ENCODE measurements at places on chromosomes 4 and X. TPM values are rescaled to one million over a fixed set of nuclear protein-coding genes. Genes with fewer than 3 reads are reported as not detected.

DNA sequence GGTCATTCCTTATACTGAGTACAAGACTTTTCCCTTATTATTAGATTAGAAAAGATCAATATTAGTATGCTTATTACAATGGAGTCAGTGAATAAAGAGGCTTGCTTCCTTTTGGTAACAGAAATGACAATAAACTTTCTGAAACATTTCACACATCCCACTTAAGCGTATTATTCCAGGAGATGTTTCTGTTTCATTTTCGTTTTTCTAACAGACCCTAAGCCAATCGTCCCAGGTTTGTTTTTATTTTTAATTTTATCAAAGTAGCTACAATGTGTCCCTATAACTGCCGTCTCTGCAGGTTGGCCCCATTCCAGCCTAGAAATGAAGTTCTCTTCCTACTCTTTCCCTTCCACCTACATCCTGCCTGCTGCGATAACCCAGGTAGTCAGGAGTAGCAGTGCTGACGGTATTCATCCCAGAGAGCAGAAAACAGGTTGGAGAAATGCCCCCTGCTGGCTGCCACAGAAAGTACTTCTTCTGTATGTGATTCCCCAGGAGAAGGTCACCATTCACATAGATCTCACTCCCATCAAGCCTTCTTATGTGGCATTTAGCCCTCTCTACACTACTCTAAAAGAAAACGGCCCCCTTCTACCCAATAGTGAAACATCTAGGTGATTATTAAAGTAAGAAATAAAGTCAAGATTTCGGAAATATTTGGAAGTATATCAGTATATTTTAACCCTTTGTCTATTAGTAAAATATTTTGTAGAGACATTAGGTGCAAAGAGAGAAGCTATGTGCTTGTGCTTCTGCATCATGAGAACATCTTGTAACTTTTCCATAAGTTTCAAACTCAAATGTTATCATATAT lies 40.4 kb downstream of the ENPEP start:
- DNase-seq = no peak

The SYTL4 gene
- 12.3 TPM for total RNA-seq

DNA sequence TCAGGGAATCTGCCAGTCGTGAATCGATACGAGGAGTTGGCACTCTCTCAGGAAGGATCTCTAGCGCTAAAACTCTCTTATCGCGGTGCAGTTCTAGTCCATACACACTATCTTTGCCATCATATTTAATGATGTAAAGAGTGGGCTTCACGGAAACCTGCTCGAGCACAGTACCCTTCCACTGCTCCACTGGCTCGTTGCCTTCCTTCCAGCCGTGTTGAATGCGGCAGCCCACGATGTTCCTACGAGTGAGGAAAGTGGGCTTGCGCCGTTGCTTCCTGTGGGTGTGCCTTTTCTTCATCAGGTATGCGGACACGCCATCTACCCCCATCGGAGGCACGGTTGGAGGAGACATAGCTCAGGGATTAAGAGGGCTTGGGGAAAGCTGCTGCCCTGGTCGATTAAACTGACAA lies 661 bp downstream of the SPIN4 start:
- no peak for DNase-seq

GRCh38 chr4:89898304-89898716 lies 3.7 kb downstream of the MMRN1 start:
- no peak for DNase-seq

DNA sequence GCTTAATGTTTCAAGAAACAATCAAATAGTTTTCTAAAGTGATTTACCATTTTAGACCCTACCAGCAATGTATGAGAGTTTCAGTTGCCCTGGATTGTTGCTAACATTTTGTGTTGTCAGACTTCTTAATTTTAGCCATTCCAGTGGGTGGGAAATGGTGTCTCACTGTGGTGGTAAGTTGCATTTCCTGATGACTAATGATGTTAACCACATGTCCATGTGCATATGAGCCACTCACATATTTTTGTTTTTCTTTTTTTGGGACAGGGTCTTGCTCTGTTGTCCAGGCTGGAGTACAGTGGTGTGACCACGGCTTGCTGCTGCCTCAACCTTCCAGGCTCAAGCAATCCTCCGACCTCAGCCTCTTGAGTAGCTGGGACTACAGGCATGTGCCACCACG lies 48.3 kb downstream of the MED28 start:
- DNase-seq = no peak

All from mesenteric fat pad (tissue), 1 donor.